ENCODE measurements at places on chromosomes 7 and 10.

- DNase-seq: no peak
Measured at GRCh38 chr7:28738412-28738811, 219.7 kb downstream of the TRIL start.

- no peak for DNase-seq
Measured at GRCh38 chr7:92685136-92686042, 95.2 kb upstream of the FAM133B start.

GRCh38 chr7:4962872-4963775 lies 4.1 kb upstream of the MMD2 start:
- peak; percentile 61 for DNase-seq

DNA sequence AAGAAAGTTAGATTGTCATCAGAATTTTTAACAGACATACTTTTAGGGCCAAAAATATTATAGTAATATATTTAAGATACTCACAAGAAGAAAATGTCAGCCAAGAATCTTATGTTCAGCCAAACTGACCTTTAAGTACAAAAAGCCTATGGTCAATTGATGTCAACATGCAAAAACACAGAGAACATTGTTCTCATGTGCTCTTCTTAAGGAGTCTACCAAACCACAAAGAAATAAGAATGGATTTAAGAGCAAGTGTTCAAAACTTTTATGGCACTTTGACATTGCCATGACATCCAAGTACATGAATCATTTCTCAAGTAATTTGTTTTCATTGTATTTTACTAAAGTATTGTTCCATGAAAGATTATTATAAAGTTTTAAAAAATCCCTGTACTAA lies 180.4 kb downstream of the TMEM26 start:
- no peak for DNase-seq

- no peak for DNase-seq
Measured at GRCh38 chr10:124743191-124744101, 732 bp downstream of the FAM53B start.

Measured in head of caudate nucleus (tissue), 42 donors.